ENCODE measurements at places on chromosomes 4 and X.

DNA sequence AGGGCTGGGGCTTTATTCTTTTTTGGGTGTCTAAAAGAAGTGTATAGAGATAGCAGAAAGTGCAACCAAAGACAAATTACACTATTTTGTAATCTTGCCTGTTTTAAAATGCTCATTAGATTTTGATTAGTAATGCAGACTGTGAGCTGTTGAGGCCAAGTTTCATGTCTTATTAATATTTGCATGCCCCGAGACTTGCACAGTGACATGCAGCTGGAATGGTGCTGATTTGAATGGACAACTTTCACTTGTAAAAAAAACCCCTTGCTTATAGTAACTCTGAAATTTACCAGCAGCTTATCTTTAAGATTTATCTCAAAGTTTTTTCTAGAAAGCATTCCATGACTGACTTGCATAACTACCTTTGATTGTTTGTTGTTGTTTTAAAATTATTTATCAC is 835.1 kb upstream of the IGFBP7 start:
- DNase-seq: no peak

GRCh38 chr4:8067945-8068896 is 90.4 kb downstream of the ABLIM2 start:
- DNase-seq: no peak

GRCh38 chr4:186148336-186148975 is 42.9 kb upstream of the CYP4V2 start:
- no peak for DNase-seq

DNA sequence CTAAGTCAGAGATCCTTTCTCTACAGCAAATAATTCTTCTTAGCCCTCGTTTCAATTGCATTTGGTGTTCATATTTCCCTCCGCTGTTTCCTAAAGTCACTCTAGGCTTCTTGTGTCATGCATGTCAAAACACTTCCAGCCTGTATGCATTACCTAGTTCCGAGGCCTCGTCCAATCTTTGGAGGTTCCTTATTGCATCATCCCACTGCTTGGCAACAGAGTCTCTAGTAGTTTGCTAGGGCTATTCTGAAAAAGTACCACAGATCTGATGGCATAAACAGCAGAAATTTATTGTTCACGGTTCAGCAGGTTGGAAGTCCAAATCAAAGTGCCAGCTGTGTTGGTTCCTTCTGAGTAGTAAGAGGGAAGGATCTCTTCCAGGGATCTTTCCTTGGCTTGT is 5.9 kb downstream of the H2BW2 start:
- DNase-seq: no peak

GRCh38 chr4:183260491-183261151 is 59.5 kb downstream of the CLDN22 start:
- DNase-seq: no peak

Measured in CD4-positive, alpha-beta T cell treated with Interleukin-4 for 4 hours (primary cell).